Activated CD4-positive, alpha-beta T cell treated with anti-CD3 and anti-CD28 coated beads, Interleukin-2, amount 10 ng/mL, durations not matched to agents 7 days and 5 days (primary cell): ENCODE measurements at places on chromosomes 5 and 9.

- H3K4me3 ChIP-seq: no peak overlapping the region
- H3K27me3 ChIP-seq: peaks cover 3% of the 10 kb centered on the region
Measured at GRCh38 chr5:179241764-179242370, 103.4 kb downstream of the ADAMTS2 start.

DNA sequence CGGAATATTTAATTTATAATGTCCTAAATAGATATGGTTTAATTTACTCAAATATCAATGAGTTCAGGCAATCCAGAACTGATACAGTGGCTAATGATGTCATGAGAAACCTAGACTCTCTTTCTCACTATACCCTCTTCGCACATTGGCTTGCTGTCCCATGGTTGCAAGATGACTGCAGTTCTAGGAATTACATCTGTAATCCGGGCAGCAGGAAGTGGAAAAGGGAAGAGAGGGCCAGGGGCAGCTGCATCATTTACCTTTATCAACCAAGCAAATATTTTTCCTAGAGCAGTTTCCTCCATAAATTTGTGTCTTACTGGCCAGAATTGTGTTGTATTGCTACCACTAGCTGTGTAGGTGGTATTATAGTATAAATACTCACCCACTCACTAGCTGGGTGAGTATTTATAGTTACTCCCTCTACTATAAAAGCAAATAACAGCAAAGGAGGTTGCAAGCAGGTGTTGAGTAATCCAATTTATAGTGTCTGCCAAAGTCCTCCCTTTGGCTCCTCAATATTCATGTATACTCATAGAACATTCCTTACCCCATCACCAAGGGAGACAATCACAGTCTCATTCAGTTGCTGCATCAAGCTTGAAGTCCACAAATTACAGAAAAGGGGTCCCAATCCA lies 168.8 kb downstream of the DROSHA start:
- H3K27me3 ChIP-seq: peaks cover 2% of the 10 kb centered on the region
- H3K27ac ChIP-seq: no peak overlapping the region
- no peaks in the 10 kb centered on the region for H3K36me3 ChIP-seq
- no peaks in the 10 kb centered on the region for H3K4me1 ChIP-seq

GRCh38 chr5:148290271-148291195 lies 21.7 kb upstream of the SPINK7 start:
- H3K27ac ChIP-seq: no peak overlapping the region
- H3K4me1 ChIP-seq: no peaks in the 10 kb centered on the region
- H3K27me3 ChIP-seq: no peaks in the 10 kb centered on the region
- no peak for DNase-seq
- H3K36me3 ChIP-seq: no peaks in the 10 kb centered on the region

- no peak for DNase-seq
- no peak overlapping the region for H3K4me3 ChIP-seq
- no peaks in the 10 kb centered on the region for H3K27me3 ChIP-seq
Measured at GRCh38 chr9:36080519-36080918, 43.8 kb downstream of the RECK start.

DNA sequence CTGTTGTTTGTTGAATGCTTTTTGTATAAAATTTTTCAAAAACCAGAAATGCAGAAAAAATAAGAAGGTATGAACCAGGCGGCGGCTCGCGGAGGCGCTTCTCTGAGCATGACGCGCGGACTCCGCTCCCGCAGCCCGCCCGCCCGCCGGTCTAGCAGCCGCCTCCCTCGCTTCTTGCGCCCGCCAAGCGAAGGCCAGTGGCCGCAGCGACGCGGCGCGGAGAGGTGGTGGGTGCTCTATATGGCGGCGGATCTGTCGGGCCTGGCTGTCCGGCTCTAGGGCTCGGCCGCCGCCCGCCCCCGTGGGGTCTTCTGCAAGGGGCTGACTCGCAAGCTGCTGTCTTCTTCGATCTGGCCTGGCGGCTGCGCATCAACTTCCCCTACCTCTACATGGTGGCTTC lies 93.8 kb downstream of the ANKRD18A start:
- no peak overlapping the region for H3K27ac ChIP-seq
- no peak overlapping the region for H3K4me3 ChIP-seq
- no peaks in the 10 kb centered on the region for H3K36me3 ChIP-seq
- DNase-seq: no peak
- H3K4me1 ChIP-seq: no peaks in the 10 kb centered on the region

DNA sequence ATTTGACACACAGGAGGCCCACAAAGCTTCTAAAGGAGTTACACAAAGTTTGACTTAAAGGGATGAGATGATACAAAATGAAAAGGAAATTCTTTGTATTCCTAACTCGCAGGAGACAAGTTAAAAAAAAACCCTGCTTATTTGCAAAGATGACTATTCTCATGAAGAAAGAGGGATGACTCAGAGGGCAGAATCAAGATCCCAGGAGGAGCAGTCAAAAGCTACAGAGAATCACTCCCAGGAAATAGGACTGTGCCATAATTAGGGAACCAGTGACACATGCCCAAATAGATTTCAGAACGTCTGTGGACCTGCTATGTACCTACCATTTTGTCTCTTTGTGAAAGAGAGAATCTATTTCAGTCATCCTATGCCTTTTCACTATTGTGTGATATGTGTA lies 103.5 kb upstream of the ARRDC3 start:
- no peak overlapping the region for H3K27ac ChIP-seq
- DNase-seq: no peak
- no peak overlapping the region for H3K4me3 ChIP-seq
- H3K36me3 ChIP-seq: no peaks in the 10 kb centered on the region
- no peaks in the 10 kb centered on the region for H3K27me3 ChIP-seq

DNA sequence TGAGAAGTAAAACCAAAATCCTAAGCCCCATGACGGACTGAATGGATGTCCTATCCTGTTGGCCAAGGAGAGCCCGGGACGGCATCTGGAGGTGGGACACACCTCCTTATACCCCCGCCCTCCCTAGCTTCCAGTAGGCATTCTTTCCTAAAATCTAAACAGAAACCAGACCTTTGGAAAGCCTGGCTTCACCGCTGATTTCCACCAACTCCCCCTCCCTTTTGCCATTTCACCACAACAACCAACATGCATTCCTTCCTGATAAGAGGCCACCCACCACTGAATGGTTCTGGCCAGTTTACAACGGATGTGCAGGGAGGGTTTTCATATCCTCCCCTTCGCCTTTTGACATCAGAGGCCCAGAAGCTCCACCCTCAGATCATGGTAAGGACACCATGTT lies 9.2 kb upstream of the RARS1 start:
- no peak overlapping the region for H3K27ac ChIP-seq
- peaks cover 11% of the 10 kb centered on the region for H3K4me1 ChIP-seq
- peaks cover 3% of the 10 kb centered on the region for H3K27me3 ChIP-seq
- H3K36me3 ChIP-seq: no peaks in the 10 kb centered on the region

- H3K27me3 ChIP-seq: no peaks in the 10 kb centered on the region
- H3K27ac ChIP-seq: no peak overlapping the region
- H3K4me3 ChIP-seq: no peak overlapping the region
Measured at GRCh38 chr9:1531424-1531823, 481.3 kb downstream of the DMRT2 start.

- no peak overlapping the region for H3K27ac ChIP-seq
- no peaks in the 10 kb centered on the region for H3K4me1 ChIP-seq
- no peak overlapping the region for H3K4me3 ChIP-seq
- H3K36me3 ChIP-seq: no peaks in the 10 kb centered on the region
Measured at GRCh38 chr9:112531666-112532282, 45.1 kb downstream of the KIAA1958 start.

GRCh38 chr5:65366655-65367054 lies 115.1 kb downstream of the ADAMTS6 start:
- H3K27me3 ChIP-seq: no peaks in the 10 kb centered on the region
- no peak overlapping the region for H3K4me3 ChIP-seq
- no peaks in the 10 kb centered on the region for H3K36me3 ChIP-seq
- H3K4me1 ChIP-seq: no peaks in the 10 kb centered on the region

GRCh38 chr9:93597142-93597706 lies 20.8 kb downstream of the PHF2 start:
- no peak for DNase-seq
- H3K4me3 ChIP-seq: no peak overlapping the region
- peaks cover 54% of the 10 kb centered on the region for H3K4me1 ChIP-seq
- H3K27me3 ChIP-seq: no peaks in the 10 kb centered on the region
- H3K27ac ChIP-seq: peak overlapping the region; percentile 36

DNA sequence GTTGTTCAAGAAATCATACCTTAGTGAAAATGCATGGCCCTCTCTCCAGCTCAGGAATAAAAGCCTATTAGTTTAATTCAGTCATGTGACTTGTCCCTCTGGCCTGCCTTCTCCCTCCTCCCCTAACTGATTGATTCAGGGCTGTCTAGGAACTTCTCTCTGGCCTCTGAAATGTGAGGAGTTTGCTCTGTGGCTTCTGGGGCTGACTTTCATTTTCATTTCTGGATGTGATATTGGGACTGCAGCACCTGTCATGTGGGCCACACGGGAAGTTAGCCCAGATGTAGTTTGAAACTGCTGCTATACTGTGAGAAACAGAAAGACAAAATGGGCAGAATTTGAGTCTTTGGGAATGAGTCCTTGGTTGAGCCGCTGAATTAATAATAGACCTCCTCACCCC lies 44.8 kb downstream of the PARP8 start:
- peak overlapping the region; percentile 93 for H3K27ac ChIP-seq
- H3K36me3 ChIP-seq: peaks cover 22% of the 10 kb centered on the region
- DNase-seq: peak; percentile 80
- H3K4me3 ChIP-seq: peak overlapping the region; percentile 70
